A549 treated with CORT108297 at 1 μM for 4 hours (cell line): ENCODE measurements at places on chromosomes 2 and 18. TPM values are rescaled to one million over a fixed set of nuclear protein-coding genes. Genes with fewer than 3 reads are reported as not detected.

Gene BCL2
- total RNA-seq = 0.41 to 0.74 TPM (median 0.57 TPM) in 5 replicates

Gene ANKRD30BL
- total RNA-seq = not detected in 5 replicates

Gene AQP12B
- not detected in 5 replicates for total RNA-seq

Gene CERKL
- total RNA-seq = 0.18 to 0.41 TPM (median 0.35 TPM) in 5 replicates

Gene MREG
- total RNA-seq = 4.5 to 5.9 TPM (median 5.4 TPM) in 5 replicates

Gene CTLA4
- total RNA-seq = not detected in 5 replicates

Gene C2orf78
- total RNA-seq = not detected in 5 replicates

Gene GNLY
- total RNA-seq = 0.08 TPM in 1 of 5 replicates, not detected in the others

Gene ASIC4
- 0.05 to 0.07 TPM (median 0.06 TPM) in 4 of 5 replicates, not detected in the other for total RNA-seq

Gene TOGARAM2
- total RNA-seq = 0.08 to 0.23 TPM (median 0.19 TPM) in 5 replicates

Gene GPR45
- total RNA-seq = not detected in 5 replicates

Gene CXCR1
- not detected in 5 replicates for total RNA-seq

Gene SNED1
- total RNA-seq = 0.18 to 0.62 TPM (median 0.55 TPM) in 5 replicates

Gene TRIM43
- 0.07 TPM in 1 of 5 replicates, not detected in the others for total RNA-seq

Gene MOCOS
- total RNA-seq = 2.5 to 3.7 TPM (median 3.1 TPM) in 5 replicates

Gene GPR155
- total RNA-seq = 0.26 to 0.69 TPM (median 0.35 TPM) in 5 replicates

Gene POTEE
- total RNA-seq = 0.03 to 0.07 TPM (median 0.06 TPM) in 5 replicates
